ENCODE measurements at places on chromosomes 3 and 15. TPM values are rescaled to one million over a fixed set of nuclear protein-coding genes. Genes with fewer than 3 reads are reported as not detected.

DNA sequence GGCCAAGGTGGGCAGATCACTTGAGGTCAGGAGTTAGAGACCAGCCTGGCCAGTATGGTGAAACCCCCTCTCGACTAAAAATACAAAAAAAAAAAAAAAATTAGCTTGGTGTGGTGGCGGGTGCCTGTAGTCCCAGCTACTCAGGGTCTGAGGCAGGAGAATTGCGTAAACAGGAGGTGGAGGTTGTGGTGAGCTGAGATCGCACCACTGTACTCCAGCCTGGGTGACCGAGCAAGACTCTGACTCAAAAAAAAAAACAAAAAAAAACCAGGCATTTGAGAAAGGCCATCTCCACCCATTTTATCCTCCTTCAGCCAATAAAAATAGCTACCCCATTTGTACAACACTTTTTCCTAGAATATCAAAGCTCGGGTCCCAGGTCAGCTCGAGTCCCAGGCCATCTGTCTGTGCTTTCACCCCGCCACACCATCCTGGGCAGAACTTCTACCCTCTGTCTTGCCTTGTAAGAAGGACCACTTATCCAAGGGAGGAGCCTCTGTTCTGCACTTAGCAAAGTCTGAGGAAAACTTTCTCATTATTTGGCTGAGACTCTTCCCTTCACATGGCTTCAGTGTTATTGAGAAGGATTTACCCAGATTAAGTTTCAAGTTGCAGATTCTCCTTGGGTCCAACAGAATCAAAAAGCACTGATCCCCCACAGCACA is 99.1 kb downstream of the MESD start:
- peaks cover 2% of the 10 kb centered on the region for H3K27me3 ChIP-seq
- no peak for DNase-seq
- peaks cover 5% of the 10 kb centered on the region for H3K4me1 ChIP-seq
- H3K27ac ChIP-seq, result no peak overlapping the region
- H3K36me3 ChIP-seq, result no peaks in the 10 kb centered on the region

RTP1 gene
- total RNA-seq, result not detected

UROC1 gene
- not detected for total RNA-seq

GRCh38 chr3:197189623-197190022 is 108.8 kb downstream of the DLG1 start:
- no peak overlapping the region for H3K27ac ChIP-seq
- no peak overlapping the region for H3K4me3 ChIP-seq
- no peaks in the 10 kb centered on the region for H3K27me3 ChIP-seq
- H3K4me1 ChIP-seq, result peaks cover 8% of the 10 kb centered on the region
